Stomach (tissue), 19 donors: ENCODE measurements at places on chromosomes 11 and 22.

GRCh38 chr22:38638216-38638615 is 18.0 kb downstream of the FAM227A start:
- DNase-seq: no peak

GRCh38 chr11:64132191-64132771 is 33.6 kb downstream of the MACROD1 start:
- DNase-seq: no peak

GRCh38 chr11:57322256-57323166 is 2.2 kb downstream of the TNKS1BP1 start:
- DNase-seq: peak; percentile 88

DNA sequence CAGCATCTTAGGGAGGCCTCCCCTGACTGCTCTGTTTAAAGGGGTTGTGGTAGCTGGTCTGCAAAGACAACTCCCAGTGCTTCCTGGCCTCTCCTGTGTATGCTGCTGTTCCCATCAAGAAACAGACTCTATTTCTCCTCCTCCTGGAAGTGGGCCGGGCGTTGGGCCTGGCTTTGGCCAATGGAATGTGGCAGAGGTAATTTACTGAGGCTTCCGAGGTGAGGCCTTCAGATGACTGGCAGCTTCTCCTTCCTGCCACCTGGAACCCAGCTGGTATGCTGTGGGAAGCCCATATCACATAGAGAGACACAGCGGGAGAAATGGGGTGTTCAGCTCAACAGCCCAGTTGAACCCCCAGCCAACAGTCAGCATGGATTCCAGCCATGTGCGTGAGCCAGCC is 25.1 kb upstream of the EIF3D start:
- no peak for DNase-seq

DNA sequence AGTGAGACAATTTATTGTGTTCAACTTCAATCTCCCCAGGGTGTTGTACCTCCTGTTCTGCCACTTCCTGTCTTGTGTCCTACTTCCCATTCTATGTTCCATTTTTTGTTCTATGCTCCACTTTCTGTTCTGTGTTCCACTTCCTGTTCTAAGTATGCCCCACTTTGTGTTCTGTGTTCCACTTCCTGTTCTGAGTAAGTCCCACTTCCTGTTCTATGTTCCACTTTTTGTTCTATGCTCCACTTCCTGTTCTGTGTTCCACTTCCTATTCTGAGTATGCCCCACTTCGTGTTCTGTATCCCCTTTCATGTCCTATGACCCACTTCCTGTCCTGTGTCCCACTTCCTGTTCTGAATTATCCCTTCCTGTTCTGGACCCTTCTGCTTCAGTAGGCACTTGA is 732.7 kb downstream of the TBC1D22A start:
- DNase-seq: no peak

- DNase-seq: no peak
Measured at GRCh38 chr11:46658259-46658658, 40.9 kb downstream of the ATG13 start.

GRCh38 chr11:8059030-8059429 is 22.0 kb upstream of the TUB start:
- DNase-seq: no peak

GRCh38 chr11:92550871-92551270 is 326.3 kb downstream of the FAT3 start:
- DNase-seq: no peak

DNA sequence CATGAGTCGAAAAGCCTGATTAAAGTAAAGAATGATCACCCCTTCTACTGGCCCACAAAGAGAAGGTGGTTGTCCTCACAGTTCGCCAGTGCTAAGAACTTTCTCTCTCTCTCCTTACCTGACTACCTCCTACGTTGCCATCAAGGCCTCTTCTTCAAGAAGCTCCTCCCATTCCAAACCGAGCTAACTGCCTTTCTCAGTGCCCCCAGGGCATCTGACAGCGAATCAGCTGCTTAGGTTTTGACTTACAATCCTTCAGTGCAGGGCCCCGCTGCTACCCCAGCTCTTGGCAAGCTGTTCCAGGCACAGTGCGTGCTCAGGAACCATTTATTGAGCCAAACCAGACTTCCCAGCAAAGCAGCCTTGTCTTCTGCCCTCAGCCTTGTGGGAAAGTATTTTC is 5.8 kb downstream of the VSTM5 start:
- DNase-seq: no peak

- DNase-seq: peak; percentile 85
Measured at GRCh38 chr22:27224485-27225374, 567.3 kb downstream of the MIAT start.

DNA sequence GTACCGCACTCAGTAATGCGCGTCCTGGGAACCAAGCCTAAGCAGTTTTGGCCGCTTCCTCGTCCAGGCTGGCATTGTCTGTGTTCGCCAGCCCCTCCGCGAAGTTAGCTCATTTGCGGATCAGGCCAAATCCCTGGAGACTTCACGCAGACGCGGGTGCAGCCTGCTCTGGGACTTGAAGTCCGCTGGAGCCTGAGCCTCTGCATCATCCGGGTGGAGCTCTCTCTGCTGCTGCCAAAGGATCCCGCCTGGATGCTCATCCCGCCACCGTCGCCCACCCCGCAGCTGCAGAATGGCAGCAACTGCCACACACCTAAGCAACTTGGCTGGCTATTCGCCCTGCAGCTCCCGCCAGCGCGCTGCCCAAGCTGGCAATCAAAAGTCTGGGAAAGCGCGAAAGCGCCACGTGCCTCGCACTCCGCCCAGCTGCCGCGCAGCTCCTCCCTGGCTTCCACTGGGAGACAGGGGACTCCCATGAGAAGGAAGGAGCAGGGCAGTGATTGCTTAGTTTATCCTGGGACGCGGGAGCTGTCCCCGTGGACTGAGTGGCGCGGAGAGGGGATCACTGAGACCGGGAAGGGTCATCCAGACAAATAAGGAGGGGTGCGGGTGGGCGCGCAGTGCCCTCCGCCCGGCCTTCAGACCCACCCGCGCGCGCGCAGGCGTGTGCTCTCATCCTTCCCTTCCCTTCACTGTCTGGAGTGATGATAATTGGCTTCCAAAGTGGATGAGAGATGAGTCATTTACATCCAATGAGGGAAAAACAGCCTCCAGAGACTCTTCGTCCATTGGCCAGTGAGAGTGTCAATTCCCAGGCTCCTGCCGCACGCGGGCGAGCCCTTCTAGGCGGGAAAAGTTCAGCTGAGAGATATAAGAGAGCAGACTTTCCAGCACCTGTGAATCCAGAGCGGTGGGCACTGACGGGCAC is 23.2 kb upstream of the GLYATL1B start:
- DNase-seq: no peak

DNA sequence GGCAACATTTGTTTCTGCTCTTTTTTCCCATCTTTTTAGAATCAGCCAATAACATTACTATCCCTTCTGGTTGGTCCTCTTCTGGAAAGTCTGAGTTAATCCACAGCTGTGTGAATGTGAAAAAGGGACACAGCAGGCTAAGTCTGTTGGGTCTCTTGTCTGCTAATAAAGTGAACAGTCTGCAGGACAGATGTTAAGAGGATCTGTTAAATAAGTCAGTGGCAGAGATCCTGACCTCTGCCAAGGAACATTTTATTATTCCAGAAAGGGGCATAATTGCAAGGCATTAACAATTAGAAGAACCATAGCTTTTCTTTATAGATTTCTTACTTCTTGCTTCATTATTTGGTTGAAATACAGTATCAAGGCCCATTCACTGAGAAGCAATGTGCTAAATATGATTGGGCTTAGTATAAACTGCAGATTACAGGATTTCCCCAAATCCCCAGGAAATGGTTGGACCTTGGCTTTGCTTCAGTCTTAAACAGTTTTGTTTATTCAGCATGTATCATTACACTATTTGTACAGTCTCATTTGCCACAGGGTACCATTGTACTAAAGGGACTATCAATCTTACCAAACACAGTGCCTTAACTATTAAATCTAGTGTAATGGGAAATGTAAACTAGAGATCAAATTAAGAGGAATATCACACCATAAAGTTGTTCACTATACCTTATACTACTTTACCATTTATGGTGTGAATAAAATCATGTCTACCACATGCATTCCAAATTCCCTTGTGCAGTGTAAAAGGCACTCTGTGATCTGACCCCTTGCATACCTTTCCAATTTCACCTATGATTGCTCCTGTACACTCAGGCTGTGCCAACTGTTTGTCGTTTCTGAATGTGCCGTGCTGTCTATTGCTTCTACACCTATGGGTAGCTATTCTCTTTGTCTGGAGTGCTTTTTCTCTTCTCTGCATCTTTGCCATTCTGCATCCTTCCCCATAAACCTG is 274.0 kb downstream of the SOX6 start:
- no peak for DNase-seq

GRCh38 chr11:76663912-76664440 is 6.6 kb downstream of the LRRC32 start:
- DNase-seq: no peak

- peak; percentile 44 for DNase-seq
Measured at GRCh38 chr22:31289344-31289743, 2.9 kb downstream of the PIK3IP1 start.

DNA sequence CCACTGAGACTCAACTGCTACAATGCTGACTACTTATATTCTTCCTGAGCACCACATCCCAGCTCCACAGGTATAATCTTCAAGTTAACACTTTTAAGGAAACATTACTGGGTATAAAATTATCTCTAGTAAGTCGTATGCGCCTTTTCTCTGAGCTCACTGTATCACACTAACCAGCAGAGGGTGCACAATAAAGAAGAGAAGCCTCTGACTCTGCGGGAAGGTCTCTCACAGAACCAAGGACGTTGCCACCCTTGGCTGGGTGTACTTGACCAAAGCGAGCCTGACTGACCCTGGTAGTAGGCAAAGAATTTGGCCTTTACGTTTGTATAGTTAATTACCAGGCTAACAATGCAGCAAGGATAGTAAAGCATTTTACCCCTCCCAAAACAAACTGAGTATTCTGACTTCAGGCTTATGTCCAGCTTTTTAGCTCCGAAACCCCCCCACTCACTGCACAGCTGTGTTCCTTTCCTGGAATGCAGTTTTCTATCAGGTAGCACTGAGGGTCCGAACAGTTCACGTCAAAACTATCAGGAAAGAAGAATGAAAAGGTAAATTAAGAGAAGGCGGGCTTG is at the start of gene BTBD18:
Gene BTBD18, minus strand, starts transcription at position 144 of the 578 bp plus-strand sequence. CDS start 631 bp downstream, outside the sequence.
- peak; percentile 81 for DNase-seq

GRCh38 chr11:826227-826621 is 1.5 kb upstream of the CRACR2B start:
- DNase-seq: no peak

DNA sequence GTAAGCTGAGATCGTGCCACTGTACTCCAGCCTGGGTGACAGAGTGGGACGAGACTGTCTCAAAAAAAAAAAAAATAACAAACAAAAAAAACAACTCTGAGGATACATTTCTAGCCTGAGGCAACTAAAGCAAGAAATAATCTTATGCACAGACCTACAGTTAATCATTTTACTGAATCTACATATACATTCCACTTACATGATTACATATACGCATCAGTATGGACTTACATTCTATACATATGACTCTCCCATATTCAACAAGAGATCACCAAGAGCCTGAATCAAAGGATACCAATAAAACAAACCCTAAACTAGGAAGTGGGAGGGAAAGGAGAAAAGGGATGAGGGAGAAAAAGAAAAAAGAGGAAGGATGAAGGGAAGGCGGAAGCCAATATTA is 1.1 kb downstream of the ALG8 start:
- no peak for DNase-seq

- DNase-seq: no peak
Measured at GRCh38 chr11:35047179-35047578, 91.8 kb upstream of the CD44 start.

DNA sequence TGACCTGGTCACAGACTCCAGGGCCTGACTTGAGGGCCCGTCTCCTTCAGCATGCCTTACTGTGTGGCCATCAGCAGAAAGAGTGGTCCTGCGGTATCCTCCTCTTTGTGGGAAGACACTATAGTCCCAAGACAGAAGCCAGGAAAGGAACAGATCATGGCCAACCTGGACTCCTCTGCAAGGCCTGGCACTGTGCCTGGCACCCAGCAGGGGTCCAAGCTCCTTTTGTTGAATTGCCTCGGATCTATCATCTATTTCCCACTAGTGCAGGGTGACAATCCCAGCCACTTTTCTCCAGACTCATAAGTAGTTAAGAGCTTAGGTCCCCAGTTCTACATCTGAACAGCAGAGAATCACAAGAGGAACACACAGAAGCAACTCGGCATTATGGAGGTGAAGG is 27.0 kb downstream of the DSCAML1 start:
- no peak for DNase-seq

GRCh38 chr11:115456019-115456418 is 48.2 kb downstream of the CADM1 start:
- DNase-seq: no peak

GRCh38 chr11:69647390-69647748 is 6.4 kb downstream of the CCND1 start:
- DNase-seq: no peak

DNA sequence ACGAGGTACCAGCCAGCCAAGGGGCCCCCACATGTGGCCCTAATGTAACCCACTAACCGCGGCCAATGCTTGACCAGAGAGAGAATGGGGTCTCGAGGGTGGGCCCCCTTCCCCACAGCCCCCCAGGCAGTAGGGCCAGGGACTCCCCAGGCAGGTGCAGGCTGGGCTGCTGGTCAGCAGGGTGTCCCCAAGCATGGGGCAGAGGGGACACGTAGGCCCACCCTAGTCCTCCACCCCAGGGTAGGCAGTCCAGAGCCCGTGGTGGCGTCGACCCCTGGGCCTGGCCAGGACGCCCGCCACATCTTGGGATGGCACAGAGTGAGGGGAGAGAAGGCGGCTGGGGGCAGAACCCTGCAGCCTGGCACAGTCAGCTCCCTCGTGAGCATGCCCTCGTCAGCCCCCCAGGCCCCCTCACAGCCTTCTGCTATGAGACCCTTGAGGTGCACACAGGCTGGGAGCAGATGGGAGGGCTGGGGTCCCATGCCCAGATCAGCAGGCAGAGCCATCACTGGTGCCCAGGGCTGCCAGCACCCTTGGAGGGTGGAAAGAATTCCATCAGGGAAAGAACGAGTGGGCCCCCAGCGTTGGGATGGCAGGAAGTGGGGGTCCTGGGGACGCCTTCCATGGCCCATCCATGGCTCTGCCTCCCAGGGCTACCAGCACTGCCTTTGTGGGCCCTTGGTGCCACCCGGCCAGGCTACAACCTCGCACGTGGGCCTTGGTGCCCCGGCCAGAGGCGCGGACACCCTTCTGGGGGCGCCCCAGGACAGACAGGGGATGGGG is 6.1 kb downstream of the TNNT3 start:
- DNase-seq: no peak

DNA sequence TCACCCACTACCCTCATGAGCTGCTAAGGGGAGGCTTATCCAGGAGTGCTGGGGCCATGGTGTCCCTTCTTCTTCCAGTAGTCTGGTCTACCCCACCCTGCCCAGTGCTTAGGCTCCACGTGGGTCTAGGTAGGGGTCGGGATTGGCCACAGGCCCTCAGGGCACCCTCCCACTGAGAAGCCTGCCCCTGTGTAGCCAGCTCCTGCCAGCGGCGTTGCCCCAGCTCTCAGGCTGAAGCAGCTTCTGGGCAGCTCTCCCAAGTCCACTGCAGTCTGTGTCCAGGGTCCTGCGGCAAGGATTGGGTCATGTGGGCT is 24.0 kb upstream of the RIC3 start:
- DNase-seq: no peak

- DNase-seq: no peak
Measured at GRCh38 chr22:48535868-48536540, 1291.7 kb downstream of the BRD1 start.

- no peak for DNase-seq
Measured at GRCh38 chr11:102453302-102453695, 734 bp upstream of the TMEM123 start.

GRCh38 chr11:111829185-111829968 is 42.0 kb downstream of the ALG9 start:
- DNase-seq: no peak

GRCh38 chr22:41913842-41914534 is 886 bp downstream of the SHISA8 start:
- no peak for DNase-seq
